IPS-NIHi11 (cell line): ENCODE measurements at places on chromosomes 7 and 10.

DNA sequence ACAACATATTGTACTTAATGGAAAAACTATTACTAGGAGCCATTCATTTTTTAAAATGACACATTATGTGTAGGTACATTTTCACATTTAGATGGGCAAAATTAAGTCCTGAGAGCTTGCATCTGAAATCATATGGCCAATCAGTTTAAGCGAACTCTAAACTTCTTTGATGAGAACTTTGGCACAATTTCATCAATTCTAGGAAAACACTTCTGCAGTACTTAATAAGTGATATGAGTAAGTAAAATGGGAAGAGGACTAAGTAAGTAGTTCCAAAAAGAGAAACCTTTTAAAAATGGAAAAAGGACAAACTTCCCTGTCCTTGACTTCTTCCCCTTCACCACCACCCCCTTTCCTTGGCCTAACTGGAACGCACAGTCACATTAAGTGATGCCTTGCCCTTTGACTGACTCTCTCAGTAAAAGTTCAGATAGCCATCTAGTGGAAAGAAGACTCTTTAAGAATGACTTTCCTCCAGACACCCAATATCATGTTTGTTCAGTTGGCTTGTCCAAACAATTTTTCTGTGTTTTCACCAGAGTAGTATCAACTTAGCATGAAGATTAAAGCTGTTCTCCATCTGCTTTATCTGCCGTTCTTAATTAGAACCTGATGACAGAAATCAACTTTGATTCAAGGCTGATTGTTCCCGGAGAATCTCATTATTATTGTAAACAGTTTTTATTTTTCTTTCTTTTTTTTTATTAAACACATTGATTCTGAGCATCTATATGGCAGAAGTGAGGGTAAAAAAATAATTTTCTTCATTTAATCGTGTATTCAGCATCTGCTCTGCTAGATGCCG lies 45.1 kb downstream of the CNNM2 start:
- no peak for DNase-seq

GRCh38 chr10:129755158-129755591 lies 208.9 kb downstream of the EBF3 start:
- no peak for DNase-seq

DNA sequence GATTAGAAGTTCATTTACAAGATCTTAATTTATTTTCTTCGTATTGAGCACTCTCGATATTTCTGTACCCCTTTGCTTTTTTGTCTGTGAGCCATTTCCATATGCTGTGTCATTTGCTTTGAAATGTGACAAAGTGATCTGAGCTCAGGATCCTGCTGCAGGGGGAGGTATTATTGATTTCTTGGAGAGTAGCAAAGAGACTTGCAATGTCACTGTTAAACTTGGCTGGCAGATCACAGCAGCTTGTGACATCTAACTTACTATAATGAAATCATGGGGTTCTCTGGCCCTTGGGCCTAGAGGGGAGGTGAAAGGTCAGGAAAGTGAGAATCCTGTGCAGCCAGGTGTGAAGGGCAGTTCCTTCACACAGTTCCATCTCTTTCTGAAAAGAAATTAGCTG lies 923.4 kb downstream of the REEP3 start:
- DNase-seq, result no peak

DNA sequence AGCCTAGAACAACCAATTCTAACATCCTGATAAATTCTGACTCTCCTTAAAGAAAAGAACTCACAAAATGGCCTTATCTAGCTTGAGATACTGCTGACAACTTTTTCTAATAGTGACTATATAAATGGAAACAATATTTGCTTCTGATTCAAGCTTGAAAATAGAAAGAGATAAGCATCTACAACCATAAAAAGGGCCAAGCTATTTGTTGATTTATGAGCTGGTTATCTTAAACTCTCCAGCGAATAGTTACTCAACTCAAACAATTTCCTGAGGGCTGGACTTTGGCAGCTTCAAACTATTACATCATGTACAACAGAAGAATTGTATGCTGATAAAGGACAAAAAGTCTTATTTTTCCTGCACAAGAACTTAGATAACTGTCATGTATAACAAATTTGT lies 4.6 kb downstream of the USP54 start:
- DNase-seq, result no peak

DNA sequence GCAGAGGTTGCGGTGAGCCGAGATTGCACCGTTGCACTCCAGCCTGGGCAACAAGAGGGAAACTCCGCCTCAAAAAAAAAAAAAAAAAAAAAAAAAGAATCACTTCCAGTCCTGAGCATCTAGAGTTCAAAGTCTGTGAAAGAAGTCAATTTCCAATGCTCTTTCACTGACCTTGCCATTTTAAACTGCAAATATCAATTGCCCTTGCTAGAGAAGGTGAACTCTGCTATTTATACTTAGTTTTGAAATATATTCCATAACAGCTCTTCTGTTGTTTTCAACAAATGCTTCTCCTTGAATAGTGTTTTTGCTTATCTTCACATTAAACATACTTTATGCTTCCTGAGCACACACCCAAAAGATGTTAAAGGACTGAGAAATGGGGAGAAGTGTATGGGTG lies 331.3 kb downstream of the PHTF2 start:
- DNase-seq, result no peak

GRCh38 chr10:124090601-124091209 lies 2.7 kb downstream of the CHST15 start:
- DNase-seq, result no peak

- DNase-seq, result peak; percentile 97
These were observed at the start of the genes CCT6A and PSPH for GRCh38 chr7:56051339-56052191. CCT6A (plus strand) TSS chr7:56051765; CDS start chr7:56051849, 84 bp downstream. PSPH (minus strand) TSS chr7:56051444; CDS start chr7:56021212, 30,232 bp downstream.

DNA sequence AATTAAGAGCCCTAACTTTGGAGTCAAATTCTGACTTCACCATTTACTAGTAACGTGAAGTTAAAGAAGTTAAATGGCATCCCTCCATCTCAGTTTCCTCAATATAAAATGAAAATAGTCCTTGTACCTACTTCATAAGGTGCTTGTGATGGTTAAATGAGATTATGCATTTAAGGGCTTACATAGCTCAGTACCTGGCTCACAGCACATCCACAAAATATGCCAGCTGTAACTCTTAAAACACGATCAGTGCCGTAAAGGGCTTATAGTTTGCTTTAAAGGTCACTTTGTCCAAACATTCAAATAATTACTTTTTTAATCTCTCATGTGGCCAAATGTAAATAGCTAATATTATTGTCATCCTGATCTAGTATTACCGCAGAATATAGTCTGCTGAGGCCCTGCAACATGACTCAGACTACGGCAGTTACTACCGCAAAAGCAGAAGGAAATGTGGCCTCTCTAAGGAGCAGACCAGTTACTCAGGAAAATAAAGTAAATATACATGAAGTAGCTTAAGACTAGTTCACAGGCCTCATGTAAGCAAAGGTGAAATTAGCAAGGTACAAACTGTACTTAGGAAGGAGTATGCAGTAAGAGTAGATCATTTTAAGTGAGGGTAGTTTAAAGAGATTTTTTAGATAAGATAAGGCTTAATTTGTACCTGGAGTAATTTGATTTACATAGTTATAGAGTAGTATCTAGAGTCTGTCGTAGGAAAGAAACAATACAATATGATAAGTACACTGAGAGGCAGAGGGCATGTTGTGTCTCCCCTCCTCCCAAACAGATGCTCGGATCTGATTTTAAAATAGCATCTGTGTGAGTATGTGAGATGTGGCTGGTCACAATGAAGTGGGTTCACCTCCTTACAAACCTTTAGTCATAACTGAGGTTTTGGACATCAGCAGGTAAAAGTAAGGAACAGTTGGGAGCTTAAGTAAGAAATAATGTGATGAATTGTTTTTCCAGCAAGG lies 13.1 kb downstream of the CASP2 start:
- no peak for DNase-seq

DNA sequence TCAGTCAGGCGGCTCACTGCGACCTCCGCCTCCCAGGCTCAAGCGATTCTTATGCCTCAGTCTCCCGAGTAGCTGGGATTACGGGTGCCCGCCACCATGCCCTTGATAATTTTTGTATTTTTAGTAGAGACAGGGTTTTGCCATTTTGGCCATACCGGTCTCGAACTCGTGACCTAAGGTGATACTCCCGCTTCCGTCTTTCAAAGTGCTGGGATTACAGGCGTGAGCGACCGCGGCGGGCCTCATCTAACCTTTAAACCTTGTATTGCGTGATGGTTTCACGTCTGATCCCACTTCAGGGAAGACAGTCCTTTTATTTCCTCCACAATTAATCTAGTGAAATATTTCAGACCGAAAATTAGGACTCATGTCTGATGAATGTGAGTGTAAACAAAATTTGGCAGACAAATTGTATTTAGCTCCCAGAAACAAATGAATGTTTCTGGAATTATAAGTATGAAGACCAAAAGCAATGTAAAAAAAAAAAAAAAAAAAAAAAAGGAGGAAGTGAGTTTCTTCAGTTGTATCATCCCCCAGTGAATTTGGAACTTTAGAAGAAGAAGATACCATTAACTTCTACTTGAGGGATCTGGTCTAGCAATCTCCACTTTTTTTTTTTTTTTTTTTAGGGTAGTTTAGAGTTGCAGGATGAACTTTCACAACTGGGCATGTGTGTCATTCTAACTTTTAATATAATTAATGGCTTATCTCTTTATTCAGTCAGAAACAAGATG lies 1.6 kb downstream of the NUP42 start:
- DNase-seq, result no peak

DNA sequence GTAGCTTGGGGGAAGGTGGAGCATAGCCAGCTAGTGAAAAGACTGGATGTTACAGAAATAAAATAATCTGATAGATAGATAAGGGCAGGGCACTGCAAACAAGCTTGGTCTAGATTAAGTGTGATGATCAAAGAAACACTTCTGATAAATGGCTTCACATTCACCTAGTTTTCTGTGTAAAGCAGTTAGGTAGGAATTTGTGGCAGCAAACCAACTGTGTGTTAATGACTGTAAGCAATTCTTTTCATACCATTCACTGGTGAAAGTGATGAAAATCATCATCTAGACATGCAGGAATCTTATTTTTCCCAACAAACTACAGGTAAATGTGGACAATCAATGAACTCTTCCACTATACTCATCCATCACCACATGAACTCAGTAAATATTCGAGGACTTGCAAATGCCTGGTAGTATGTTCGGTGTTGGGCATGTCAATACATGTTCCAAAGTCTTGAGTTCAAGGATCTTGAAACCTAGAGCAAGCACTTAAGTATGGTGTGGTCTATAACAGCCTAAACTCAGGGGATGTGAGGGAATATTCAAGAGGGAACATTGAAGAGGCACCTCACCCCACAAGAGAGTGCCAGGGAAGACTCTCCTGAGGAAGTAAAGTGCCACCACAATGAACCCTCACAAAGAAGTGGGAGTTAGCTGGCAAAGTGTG lies 20.5 kb downstream of the PON3 start:
- no peak for DNase-seq

GRCh38 chr10:72375585-72375984 lies 20.9 kb upstream of the DNAJB12 start:
- peak; percentile 47 for DNase-seq

DNA sequence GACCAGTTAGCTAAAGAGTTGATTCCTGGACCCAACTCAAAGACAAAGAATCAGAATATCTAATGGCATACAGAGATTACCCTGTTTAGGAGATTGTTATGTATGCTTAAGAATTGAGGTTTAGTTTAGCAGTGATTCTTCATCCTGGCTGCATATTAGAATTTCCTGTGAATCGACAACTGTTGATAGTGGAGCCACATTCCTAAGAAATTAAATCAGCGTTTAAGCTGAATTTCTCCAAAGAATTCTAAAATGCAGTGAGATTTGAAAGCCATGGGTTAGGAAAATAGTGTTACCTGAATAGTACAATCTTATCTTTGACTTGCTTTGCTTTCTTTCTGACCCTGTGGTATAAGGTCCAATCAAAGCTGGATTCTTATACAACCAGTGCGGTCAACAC lies 16.4 kb upstream of the FERD3L start:
- no peak for DNase-seq
